ENCODE measurements at places on chromosomes 2 and 18. TPM values are rescaled to one million over a fixed set of nuclear protein-coding genes. Genes with fewer than 3 reads are reported as not detected.

GRCh38 chr2:181662287-181662686 lies 5.4 kb upstream of the CERKL start:
- no peak for DNase-seq

DNA sequence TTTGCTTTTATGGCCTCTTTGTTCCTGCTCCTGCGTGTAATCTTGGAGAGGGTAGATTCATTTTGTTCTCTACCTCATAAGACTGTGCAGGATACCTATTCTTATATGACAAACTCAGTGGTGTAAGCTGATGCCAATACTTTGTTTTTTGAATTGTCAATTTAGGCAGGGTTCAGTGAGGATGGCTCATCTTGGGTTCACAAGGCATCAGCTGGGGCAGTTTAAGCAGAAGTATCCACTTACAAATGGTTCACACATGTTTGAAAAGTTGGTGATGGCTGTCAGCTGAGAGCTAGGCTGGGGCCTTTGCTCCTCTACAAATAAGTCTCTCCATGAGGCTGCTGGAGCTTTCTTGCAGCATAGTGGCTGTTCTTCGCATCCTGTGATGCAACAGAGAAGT lies 920.6 kb upstream of the PIK3C3 start:
- DNase-seq: no peak

- no peak for DNase-seq
These were observed 10.5 kb downstream of the ACVR2A start for GRCh38 chr2:147855316-147855715.

GRCh38 chr18:63210521-63210920 lies 109.0 kb downstream of the BCL2 start:
- DNase-seq: no peak

- no peak for DNase-seq
These were observed 173.6 kb upstream of the RAB6C start for GRCh38 chr2:129805899-129806298.

GRCh38 chr18:3620146-3621119 lies 170.5 kb downstream of the TGIF1 start:
- DNase-seq: no peak

DNA sequence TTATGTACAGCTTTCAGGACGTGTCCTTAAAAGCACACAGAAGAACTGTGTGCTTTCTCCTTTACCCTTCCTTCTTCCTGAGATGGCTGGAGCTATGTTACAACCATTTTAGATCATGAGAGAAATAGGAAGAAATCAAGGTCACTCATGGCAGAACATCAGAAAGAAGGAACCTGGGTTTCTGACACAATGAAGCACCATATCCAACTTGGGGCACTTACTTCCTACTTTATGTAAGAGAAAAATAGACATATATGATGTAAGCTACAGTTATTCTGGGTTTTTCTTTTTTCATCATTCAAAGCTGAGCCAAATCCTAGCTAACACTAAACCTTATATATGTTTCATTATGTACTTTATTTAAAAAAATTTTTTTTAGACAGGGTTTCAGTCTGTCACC lies 79.5 kb downstream of the FAM161A start:
- no peak for DNase-seq

- no peak for DNase-seq
These were observed 33.4 kb downstream of the CARF start for GRCh38 chr2:202945497-202945896.

- no peak for DNase-seq
These were observed 40.2 kb upstream of the LYPD6B start for GRCh38 chr2:148998165-148998830.

DNA sequence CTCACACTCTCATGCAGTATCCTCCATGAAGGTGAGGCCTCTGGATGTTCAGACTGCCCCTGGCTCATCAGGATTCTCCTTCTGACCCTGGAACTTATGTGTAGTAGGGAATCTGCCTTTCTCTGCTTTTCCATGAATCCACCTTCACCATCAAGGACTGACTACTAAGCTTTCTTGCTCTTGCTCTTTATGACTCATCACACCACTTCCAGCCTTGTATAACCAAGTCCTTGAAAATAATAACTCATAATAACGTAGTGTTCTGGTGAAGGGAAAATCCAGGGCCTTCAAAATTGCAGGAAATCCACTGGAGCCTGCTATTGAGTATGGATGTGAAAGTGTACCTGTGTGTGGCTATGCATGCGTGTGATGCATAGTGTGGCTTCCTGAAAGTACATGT lies 11.3 kb upstream of the KCNS3 start:
- DNase-seq: no peak

DNA sequence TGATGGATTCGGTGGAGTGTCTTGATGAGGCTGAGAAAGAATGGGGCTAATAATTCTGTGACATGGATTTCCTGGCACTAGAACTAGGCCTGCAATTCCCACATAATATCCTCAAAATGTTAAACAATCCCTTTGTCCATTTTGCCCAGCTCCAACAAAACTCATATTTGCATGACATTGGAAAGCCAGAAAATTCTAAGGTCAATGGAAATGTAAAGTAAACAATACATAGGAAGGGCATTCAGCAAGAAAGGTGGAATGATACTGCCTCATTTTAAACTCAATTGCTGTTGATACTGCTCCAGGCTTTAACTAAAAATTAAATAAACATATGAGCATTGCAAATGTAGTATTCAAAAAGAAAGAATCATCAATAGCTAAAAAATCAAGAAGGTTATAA lies 434.8 kb upstream of the SLC8A1 start:
- DNase-seq: no peak

GRCh38 chr2:159797225-159797542 lies 824 bp downstream of the CD302 start:
- DNase-seq: peak; percentile 61

DNA sequence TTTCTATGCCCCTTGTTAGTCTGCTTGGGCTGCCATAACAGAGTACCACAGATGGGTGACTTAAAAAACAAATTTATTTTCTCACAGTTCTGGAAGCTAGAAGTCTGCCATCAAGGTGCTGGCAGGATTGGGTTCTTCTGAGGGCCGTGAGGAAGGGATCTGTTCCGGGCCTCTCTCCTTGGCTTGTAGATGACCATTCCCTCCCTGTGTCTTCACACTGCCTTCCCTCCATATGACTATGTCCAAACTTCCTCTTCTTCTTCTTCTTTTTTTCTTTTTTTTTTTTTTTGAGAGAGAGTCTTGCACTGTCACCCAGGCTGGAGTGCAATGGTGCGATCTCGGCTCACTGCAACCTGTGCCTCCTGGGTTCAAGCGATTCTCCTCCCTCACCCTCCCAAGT lies 13.1 kb upstream of the CCNYL1 start:
- DNase-seq: no peak

DNA sequence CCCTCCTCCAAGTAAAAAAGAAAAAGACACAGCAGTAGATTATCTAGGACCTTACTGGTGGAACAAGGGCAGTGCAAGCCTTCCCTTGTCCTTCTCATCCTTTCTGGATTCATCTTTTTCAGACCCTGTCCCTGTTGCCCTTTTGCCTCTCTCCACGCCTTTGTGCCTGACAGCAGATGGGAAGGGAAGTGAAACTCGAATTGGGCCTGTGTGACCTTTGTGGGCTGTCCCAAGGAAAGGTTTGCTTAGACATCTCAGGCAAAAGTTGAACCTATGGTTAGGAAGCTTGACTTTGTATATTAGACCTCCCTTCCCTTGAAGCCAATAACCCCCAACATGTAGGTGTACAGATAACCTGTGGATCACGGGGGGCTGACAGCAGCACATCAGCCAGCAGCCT lies 185.3 kb downstream of the PRKCE start:
- DNase-seq: no peak

DNA sequence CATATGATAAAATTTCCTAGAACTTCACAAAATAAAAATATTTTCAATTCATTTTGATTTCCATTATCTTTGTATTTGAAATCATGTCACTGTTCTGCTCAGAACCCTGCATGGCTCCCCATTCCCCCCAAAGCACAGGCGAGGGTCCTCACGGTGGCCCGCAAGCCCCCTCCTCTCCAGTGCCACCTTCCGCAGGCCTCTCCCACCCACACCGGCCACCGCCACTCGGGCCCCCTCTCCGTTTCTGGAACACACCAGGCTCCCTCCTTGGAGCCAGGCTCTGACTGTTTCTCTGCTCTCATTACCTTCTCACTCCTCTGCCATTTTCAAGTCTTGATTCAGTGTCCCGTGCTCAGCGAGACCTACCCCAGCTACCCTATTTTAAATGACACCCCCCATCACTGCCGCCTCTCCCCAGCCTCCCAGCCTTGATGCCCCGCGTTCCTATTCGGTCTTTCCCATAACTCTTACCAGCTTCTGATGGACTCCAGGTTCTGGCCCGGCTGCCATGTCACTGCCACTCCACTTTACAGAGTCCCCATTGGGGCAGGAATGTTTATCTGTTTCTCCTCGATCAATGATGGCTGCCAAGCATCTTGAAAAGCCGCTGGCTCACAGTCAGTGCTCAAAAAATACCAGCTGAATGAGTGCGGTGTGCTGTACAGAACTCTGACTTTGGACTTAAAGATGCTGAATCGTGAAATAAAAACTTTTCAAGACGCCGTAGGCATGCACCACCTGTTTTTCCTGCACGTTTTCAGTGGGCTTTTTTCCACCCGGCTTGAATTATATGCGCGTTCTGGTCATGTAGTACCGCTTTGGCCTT lies 201.0 kb downstream of the GBX2 start:
- DNase-seq: no peak

- DNase-seq: no peak
These were observed 435.4 kb downstream of the BCL11A start for GRCh38 chr2:60118061-60118460.

- DNase-seq: peak; percentile 27
These were observed 51.4 kb downstream of the KIF5C start for GRCh38 chr2:148926291-148926961.

DNA sequence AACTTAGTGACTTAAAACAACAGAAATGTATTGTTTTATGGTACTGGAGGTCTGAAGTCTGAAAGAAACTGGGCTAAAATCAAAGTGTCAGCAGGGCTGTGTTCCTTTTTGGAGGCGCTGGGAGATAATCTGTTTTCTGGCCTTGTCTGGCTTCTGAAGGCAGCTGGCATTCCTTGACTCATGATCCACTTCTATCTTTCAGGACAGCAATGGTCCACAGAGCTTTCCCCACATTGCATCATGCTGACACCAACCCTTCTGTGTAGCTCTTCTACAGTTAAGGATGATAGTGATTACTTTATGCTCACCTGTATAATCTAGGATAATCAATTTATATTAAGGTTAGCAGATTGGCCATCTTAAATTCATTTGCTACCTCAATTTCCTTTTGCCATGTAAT lies 392.1 kb downstream of the TDRD15 start:
- no peak for DNase-seq

Gene PARD3B
- 21.7 TPM for total RNA-seq

Gene PECR
- 21.7 TPM for total RNA-seq

Gene LYPD6
- 5.1 TPM for total RNA-seq

Gene PRKAG3
- 2.5 TPM for total RNA-seq

Gene COL4A3
- total RNA-seq: 0.20 TPM

Gene STAT4
- 4.3 TPM for total RNA-seq

Gene GAL3ST2
- total RNA-seq: 0.30 TPM

Gene HRH4
- 0.30 TPM for total RNA-seq

Gene ITPRIPL1
- total RNA-seq: 6.1 TPM

Gene OR6B2
- not detected for total RNA-seq

Gene C2orf80
- not detected for total RNA-seq

Gene ATP5F1A
- total RNA-seq: 369 TPM

Gene ALPI
- total RNA-seq: not detected

Gene RAD51AP2
- 0.20 TPM for total RNA-seq

Data from skin of body (tissue), 3 donors.